Activated T-cell treated with anti-CD3 and anti-CD28 coated beads for 24 hours (primary cell): ENCODE measurements at places on chromosomes 1 and 21.

DNA sequence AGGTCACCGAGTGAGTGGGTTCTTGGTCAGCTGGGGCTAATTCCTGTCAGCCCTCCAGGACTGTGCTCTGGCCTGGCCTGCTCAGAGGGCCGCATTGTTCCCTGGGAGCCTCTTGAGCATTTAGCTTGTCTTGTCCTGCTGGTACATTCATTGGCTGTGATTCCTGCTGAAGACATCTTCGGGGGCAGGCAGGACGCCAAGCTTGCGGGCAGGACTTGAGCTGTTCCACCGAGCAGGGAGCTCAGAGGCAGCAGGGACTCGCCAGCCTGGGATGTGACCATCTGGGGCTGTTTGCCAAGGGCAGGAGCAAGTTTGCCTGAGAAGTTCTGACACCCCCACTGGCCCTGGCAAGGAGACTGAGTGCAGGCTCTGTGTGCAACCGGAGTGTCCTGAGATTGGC, 7.0 kb upstream of the SLC26A9 start:
- no peak for DNase-seq

GRCh38 chr1:36594023-36594422, 111.3 kb upstream of the CSF3R start:
- DNase-seq, result no peak

DNA sequence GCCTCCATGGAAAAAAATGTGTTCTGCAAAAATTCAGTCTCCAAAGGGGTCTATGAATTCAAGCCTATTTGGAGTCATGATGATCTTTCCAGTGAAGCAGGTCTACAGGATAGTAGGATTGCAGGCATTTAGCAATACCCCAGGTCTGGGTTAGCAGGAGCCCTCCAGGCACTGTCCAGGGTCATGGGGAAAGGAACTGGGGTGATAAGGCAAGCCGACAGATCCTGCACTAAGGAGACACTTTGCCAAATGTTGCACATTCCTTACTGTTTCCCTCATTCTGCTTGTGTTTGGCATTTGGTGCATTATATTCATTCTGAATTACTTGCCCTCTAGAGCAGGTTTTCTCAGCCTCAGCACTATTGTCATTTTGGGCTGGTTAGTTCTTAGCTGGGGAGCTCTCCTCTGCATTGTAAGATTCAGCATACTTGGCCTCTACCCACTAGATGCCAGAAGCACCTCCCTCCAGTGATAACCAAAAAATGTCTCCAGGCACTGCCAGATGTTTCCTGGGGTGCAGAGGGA, 333.3 kb upstream of the PLXNA2 start:
- DNase-seq, result no peak

GRCh38 chr21:34511787-34512455, at the start of gene KCNE1:
Gene KCNE1, minus strand, starts transcription at chr21:34512210. Its CDS starts 62,576 bp downstream, at chr21:34449634.
- DNase-seq, result no peak

DNA sequence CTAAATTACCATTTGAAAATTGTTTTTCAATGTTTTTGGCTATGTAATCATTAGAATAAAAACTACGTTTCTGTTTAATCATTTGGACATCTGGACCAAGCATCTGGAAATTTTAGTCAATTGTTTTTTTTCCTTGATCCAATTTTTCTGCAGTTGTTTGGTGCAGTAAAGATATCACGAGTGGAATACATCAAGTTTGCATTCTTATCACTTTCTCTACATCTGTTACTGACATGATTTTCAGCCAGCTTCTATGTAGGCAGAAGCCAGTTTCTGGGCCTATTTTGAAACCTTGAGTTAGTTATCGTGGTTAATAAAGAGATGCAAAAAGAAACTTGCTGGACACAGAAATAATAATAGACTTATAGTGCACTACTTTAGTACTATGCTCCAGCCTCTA, 277.9 kb upstream of the ADAMTS5 start:
- no peak for DNase-seq

DNA sequence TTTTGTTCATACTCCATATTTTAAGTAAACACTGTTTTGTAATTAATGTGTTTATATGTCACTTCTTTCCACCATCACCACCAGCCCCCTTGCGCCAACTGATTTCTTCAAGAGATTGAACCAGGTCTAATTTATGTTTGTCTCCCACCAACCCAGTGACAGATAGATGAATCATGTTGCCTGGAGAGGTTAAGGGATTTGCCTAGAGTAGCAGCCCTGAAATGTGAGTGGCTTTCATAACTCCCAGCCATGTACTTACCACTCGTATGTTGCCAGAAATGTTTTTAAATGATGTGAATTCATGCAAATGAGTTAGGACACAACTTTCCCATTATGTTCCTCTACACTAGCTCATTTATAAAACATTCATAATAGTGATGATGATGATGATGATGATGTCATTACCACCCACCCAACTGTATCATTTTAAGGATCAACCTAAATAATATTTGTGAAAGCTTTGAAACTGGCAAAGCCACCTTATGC, 86.9 kb downstream of the LRRC8D start:
- DNase-seq, result no peak

GRCh38 chr1:176791906-176792305, 328.9 kb downstream of the PAPPA2 start:
- no peak for DNase-seq

DNA sequence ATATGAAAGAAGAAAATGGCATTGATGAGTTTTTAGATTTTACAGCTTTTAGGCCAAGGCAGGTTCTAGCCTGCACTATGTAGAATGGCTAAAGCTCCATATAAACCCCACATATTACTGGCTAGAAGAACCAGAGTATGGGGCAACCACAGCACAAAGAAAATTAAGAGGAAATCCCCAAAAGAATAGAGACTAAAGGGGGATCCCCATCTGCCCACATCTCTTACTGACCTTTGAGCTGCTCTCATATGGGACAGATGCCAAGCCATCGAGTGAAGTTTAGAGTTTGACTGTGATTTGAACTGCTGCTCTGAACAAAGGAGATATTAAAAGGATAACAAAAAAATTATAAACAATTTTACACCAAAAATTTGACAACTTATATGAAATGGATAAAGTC, 102.2 kb upstream of the HAO2 start:
- no peak for DNase-seq

DNA sequence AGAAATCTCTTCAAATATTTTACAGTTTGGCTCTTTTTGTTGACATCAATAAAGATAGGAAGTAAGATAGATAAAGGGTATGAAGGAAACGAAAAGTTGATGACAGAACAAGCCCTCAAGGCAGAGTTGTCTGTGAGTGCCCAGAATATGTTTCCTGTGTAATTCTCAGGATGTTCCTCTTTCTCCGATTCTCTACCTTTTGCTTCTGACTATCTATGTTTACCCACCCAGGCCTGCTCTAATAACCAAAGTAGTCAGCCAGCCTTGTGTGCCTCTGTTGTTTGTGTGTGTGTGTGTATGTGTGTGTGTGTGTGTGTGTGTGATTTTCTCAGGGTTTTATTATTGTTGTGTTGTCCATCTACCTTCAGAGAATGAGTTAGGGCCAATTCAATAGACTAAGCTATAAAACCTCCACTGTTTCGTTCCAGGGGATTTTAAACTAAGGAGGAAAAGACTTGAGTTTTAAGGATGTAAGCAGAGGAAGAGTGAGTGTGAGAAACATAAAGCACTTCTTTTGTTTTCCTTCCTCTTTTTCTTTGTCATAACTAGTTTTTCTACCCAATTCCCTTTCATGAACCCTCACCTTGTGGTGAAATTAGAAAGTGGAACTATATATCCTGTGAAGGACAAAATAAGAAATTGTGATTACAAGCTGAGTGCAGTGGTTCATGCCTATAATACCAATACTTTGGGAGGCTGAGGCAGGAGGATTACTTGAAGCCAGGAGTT, 627.4 kb upstream of the NR5A2 start:
- DNase-seq, result no peak

- no peak for DNase-seq
These were observed 163.3 kb downstream of the ST6GALNAC5 start for GRCh38 chr1:77030401-77031105.

DNA sequence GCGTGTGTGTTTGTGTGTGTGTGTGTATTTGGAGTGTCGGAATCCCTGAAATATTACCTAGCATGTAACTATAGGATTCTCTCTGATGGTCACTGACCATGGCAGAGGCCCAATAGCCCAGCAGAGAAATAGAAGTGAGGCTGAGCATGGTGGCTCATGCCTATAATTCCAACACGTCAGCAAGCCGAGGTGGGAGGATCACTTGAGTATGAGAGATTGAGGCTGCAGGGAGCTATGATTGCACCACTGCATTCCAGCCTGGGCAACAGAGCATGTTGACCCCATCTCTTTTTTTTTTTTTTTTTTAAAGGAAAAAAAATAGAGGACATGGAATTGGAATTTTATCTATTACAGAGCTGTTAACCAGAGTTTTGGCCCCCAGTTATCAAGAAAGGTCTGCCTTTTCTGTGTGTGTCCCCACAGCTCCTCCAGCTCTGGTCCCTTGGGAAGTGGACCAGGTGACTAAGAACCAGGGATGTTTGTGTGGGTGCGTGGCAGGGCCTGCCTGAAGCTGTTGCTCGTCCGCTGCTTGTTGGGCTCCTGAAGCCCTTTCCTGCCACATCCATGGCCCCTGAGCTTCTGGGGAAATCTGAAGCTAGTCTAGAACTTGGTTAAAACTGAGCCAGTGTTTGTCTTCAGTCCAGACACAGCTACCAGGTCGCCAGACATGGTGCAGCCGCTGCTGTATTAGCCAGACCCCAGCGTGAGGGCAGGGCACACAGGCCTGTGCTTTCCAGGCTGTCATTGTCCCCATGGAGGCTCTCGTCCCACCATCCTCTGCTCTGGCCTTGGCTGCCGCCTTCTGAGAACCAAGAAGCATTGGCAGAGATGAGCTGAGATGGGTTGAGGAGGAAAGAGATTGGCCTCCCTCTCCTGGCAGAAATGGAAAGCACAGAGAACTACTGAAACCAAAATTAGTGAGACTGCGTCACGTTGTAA, 25.5 kb downstream of the CAPN9 start:
- no peak for DNase-seq

DNA sequence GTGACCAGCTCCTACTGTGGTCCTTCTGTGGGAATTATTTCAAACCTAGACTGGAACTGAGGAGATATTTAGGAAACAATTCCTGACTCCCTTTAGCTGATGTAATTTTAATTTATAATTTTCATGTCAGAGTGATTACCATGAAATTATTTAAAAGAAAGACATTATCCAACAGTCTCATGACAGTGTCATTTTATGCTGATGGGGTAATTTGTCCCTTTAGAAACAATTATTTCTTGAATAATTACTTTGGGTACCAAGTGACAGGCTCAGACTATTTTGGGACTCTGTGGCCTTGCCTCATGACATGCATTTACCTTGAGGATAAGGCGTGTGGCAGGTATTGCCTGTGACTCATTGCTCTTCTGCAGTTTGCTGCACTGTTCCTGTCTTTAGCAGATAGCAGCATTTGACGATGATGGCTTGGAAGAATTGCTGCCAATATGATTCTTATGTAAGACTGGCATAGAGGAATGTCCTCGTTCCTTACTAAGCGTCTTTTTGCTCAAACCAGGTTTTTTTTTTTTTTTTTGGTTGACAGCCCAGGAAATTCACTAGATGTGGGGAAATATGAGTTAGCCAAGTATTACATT, 206.0 kb upstream of the HMCN1 start:
- DNase-seq, result no peak

- DNase-seq, result no peak
These were observed 34.2 kb downstream of the GATAD2B start for GRCh38 chr1:153888533-153888932.

- DNase-seq, result no peak
These were observed 25.0 kb downstream of the RIMS3 start for GRCh38 chr1:40640314-40641076.

GRCh38 chr1:27142464-27142863, 12.5 kb downstream of the SLC9A1 start:
- no peak for DNase-seq
